C1 segment of cervical spinal cord (tissue), 14 donors: ENCODE measurements at places on chromosomes 4 and X.

- no peak for DNase-seq
Observed at GRCh38 chrX:154369449-154370299, 4.8 kb downstream of the FLNA start.

GRCh38 chr4:67939195-67939594 is 24.1 kb downstream of the TMPRSS11A start:
- DNase-seq: no peak

GRCh38 chrX:7580127-7580526 is 262.8 kb upstream of the VCX start:
- DNase-seq: no peak

DNA sequence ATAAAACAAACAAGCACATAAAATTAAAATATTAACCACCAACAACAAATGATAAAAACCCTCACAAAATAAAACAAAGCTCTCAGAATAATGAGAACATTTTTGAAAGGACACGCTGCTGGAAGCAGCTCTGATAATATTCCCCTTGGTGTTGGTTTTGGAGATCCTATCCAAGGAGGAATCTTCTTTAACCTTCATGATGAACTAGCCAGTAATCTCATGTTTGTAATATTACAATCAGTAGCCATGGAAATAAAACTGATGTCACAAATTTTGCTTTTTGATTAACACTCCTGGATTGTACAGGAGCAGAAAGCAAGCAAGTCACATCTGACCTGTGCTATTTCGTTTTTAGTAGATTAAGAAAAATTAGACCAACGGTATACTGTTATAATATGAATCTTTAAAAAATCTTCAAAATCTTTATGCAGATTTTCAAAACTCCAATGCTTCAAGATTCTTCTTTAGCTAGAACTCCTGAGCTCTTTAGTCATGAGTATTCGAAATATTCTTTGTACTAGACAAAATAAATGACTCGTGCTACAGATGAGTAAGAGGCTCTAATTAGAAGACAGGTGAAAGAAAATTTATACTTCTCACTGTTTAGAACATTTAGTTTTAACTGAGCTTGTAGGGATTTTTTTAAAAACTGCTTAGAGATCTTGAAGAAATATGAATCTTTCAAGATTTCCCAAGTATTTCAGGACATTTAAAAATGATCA is 154.1 kb downstream of the RASL11B start:
- no peak for DNase-seq

GRCh38 chr4:7165874-7166201 is 26.5 kb upstream of the SORCS2 start:
- DNase-seq: no peak

GRCh38 chrX:42149281-42149680 is 225.9 kb upstream of the CASK start:
- DNase-seq: no peak

DNA sequence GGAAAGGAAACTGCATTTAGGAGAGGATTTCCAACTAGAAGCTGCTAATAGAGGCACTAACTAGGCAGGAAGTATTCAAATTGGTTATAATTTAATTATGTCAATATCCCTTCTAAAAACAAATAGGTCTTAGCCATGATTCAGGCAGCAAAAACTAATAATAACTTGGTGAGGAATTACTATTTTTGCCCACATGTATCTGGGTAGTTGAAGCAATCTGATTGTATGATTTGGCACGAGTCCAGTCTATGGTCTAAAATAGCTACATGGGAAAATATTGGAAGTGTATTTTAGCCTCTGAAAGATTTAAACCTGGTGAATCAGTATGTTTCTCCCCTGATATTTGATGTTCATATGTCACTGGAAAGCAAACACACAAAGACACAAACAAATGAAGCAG is 62.2 kb downstream of the MFAP3L start:
- no peak for DNase-seq

DNA sequence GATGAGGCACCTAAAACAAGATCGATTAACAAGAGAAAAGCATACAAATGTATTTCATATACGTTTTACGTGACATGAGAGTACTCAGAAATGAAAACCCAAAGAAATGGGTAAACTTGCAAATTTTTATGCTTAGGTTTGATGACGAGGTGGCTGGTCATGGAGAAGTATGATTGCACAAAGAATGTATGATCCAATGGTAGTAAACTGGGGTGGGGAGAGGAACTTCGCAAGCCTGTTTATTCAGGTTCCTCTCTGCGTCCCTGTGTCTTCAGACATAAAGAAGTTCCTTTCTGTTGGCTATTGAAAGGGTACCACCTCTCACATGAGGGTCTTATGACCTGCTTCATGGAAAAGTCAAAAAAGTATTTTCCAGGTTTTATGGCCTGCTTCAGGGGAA is 309.2 kb downstream of the BCOR start:
- DNase-seq: no peak

- DNase-seq: no peak
Observed at GRCh38 chr4:88511236-88511635, 12.3 kb downstream of the PYURF start.

DNA sequence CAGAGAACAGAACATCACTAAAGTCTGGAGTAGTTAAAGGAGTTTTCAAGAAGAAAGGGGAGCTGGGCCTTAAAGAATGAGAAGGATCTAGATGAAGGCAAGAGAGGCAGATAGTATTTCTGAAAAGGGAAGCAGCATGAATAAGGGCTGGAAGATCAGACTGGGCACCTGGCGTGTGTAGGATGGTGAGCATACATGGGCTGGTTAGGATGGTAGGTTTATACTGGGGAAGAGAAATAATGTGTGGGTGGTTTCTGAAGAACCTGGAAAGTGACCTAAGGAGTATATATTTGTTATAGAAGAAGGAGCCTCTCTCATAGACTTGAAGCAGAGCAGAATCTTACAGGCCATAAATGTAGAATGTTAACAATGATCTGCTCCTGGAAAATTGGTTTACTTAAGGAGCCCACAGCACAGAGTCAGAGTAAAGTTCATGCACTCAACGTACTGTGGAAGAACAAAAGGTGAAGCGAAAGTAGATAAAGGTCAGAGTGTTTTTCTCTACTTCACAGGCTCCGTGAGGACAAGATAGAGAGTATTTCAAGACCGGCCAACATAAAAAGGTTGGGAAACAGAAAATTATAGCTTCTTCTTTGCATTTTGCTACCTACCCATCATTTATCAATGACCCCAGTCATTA is 35.8 kb downstream of the MBNL3 start:
- no peak for DNase-seq

DNA sequence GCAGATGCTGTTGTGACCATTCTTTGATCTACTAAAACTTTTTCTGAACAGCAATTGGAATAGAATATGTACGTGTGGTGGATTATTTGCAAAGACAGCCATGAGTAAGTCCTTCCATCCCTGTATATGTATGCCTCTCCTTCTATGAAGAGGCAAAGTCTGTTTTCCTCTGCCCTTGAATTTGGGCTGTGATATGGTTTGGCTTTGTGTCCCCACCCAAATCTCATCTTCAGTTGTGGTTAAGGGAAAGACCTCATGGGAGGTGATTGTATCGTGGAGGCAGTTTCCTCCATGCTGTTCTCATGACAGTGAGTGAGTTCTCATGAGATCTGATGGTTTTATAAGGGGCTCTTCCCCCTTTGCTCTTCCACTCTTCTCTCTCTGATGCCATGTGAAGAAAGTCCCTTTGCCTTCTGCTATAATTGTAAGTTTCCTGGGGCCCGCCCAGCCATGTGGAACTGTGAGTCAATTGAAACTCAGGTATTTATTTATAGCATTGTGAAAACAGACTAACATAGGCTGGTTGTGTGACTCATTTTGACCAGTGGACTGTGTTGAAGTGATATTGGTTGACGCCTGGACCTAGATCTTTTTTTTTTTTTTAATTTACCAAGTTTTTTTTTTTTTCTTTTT is 108.3 kb upstream of the CAMK2D start:
- DNase-seq: no peak
